Stimulated activated CD4-positive, alpha-beta T cell treated with anti-CD3 and anti-CD28 coated beads, Interleukin-1b, Interleukin-23, amount 100 ng/mL, for 24 hours (primary cell): ENCODE measurements at places on chromosomes 12 and 14.

GRCh38 chr12:91804533-91804932, 341.1 kb downstream of the BTG1 start:
- no peak for DNase-seq

- DNase-seq, result no peak
These were observed 31.5 kb downstream of the HEATR5A start for GRCh38 chr14:31388687-31389413.

- no peak for DNase-seq
These were observed 86.8 kb upstream of the RIC8B start for GRCh38 chr12:106687672-106688071.

GRCh38 chr14:41817626-41818025, 210.9 kb downstream of the LRFN5 start:
- DNase-seq, result no peak

DNA sequence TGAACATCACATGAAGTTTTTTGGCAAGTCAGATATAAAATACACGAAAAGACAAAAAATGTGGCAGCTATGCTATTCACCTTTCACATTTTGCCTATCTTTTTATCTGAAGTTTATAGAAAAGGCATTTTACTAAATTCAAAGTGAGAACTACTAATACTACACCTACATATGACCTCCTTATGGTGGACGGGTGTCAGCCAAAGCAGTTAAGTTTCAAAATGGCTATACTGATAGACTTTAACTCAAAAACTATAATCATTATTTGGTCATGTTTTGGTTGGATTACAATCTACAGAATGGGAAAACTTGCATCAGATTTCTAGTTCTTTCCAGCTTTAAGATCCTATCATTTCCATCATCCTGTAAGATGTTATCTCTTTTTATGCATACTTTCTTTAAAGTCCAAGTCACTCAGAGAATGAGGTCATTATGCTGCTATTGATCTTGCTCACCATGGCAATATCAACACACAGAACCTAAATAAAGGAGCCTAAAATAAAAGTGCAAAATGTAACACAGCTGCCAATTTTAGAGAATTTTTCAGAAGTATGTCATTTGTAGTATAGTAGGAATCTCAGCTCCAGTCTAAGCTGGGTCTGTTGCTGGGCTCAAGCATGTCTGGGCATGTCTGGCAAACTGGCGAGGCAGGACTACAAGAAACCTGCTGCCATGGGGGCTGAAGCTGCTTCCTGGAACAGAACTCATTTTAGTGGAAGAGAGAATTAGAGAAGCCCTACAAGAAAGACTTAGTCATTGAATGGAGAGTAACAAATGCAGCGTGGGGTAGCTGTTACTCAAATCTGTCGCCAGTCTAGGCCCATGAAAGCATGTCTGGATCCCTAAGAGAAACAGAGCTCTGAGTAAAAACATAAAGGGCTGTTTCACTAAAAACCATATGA, 7.6 kb upstream of the AEBP2 start:
- DNase-seq, result peak; percentile 25

GRCh38 chr14:61178226-61179060, 102.7 kb downstream of the TMEM30B start:
- peak; percentile 26 for DNase-seq
